Ecto neural progenitor cell (in vitro differentiated cells): ENCODE measurements at places on chromosomes 13 and 19.

DNA sequence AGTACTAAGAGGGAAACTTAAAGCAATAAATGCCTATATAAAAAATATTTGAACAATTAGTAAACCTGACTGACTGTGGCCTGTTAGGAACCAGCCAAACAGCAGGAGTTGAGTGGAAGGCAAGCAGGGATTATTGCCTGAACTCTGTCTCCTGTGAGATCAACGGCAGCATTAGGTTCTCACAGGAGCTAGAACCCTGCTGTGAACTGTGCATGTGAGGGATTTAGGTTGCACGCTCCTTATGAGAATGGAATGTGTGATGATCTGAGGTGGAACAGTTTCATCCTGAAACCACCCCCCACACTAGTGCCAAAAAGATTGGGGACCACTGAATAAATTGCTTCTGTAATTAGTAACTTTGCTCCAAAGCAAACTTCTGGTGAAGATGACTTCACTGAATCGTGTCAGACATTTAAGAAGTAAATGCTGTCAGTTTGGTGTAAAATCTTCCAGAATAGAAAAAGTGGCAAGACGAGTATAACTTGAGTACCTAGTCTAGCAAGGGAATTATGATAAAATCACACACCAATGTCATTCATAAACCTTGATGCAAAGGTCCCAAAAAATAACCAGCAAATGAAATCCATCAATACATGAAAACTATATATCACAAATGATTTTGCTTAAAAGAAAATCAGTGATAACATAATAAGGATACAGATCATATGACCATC, 53.8 kb downstream of the SLC6A16 start:
- DNase-seq = no peak

- peak; percentile 89 for DNase-seq
Measured at GRCh38 chr19:10644260-10645007, 9.7 kb upstream of the ILF3 start.

DNA sequence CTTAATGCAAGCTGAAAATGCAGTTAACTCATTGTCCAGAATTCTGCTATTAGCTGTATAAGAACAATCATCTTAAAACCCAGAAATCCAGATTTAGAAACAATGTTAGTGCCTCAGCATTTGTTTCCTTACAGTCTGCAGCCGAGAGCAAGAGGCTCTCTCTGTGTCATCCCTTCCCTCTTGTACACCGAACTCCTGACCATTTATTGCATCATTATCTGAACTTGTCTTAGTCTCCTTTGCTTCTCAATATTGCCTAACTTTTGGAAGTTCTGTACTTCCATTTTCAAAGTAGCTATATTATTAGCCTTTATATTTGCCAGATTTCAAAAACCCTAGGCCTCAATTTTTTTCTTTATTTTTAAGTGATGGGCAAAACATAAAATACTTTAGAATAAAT, 27.1 kb downstream of the RNASEH2B start:
- no peak for DNase-seq

DNA sequence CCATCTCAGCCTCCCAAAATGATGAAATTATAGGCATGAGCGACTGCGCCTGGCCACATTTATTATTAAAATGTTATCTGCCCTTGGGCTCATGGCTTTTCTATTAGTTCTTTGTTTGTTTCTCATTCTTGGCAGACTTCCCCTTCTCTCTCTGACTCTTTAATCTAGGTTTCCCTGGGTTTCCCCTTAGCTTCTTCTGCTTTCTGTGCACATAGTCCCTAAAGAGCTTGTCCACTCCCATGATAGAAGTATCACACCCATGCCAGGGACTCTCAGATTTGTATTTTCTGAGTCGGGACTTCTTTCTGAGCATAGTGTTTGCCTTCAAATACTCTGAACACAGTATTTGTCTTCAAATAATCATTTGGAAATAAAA, 38.6 kb upstream of the ITM2B start:
- DNase-seq = no peak

DNA sequence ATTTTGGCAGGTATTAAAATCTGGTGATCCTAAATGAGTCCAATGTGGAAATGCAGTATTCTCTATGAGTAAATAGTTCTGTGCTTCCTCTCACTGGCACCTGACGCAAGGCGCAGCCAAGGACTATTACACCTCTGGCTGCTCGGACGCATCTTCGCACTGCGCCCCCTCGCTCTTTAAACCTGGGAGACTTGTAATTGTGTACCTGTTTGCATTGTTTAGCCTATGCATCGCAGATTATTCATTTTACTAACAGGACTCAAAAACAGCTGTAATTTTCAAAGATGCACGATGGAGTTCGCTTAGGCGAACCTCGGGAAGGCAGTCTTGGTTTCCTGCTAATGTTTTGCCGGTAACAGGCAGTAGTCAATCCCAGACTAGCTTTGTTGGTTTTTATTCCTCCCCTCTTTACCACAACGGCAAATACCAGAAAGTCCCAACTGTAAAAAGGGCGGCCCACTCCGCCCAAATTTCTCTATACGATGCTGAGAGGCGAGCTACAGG, 113.2 kb downstream of the KCNRG start:
- DNase-seq = no peak

DNA sequence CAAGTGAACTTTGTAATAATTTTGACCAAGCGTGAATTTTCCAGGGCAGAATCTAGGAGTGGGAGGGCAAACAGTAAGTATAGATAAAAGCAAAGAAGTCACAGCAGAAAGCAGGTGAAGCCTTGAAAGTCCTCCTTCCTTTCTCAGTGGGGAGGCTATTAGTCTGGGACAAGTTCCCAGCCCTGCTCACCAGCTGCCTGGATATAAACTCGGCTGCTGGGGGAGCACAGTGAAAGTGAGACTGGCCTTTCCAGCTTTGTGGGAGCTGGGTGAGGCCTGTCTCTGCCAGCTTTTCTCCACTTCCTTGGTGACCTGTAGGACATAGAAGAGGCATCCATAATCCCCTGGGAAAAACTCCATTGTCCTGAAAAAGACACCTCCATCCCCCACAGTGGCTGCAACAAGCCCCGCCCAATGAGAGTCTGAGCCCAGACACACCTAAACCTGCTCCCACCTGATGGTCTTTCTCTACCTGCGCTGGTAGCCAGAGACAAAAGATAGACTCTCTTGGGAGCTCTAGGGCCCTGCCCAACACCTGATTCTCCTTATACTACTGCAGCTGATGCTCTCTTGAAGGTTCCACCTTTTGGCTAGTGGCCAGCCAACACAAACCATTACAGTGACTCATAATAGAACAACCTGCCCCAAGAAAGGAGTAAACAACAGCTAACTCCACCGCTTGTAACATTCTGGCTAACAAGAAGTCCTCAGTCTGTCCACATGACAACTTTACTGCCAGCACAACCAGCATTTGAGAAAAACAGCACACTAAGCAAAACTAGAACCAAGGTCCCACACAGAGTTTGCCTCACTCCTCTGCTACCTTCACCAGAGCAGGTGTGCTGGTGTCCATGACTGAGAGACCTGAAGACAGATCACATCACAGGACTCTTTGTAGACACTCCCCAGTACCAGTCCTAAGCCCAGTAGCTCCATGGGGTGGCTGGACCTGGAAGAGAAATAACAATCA, 252.2 kb upstream of the SLITRK6 start:
- DNase-seq = no peak

DNA sequence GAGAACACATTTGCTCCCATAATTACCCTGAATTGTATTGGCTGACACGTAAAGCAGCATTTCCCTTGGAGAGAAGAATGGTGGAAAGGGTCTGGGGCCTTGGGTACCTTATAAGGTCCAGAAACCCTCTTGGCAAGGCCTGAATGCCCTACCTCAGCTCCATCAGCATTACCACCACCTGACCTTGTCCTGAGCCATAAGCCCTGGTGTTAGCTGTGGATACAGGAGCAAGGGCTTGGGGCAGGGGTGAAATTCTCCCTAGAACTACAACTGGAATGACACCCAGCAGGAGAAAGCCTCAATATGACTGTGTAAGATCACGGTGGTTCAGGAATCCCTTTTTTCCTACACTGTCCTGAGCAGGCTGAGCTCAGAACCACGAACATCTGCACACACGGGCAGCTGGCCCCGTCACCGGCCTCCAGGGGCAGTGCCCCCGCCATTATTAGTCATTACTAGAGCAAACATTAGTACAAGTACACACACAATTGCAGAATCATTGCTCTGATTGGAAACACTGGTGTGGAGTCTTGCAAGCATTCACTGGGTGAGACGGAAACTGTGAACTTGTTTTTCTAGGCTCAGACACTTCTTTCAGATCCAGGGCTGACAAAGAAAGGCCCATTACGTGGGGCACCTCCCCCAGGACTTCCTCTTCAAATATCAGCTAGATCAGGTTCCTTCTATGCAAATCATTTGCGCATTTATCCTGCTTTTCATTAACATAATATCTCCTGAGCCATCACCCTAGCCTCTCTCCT, 26.8 kb upstream of the MTIF3 start:
- no peak for DNase-seq

DNA sequence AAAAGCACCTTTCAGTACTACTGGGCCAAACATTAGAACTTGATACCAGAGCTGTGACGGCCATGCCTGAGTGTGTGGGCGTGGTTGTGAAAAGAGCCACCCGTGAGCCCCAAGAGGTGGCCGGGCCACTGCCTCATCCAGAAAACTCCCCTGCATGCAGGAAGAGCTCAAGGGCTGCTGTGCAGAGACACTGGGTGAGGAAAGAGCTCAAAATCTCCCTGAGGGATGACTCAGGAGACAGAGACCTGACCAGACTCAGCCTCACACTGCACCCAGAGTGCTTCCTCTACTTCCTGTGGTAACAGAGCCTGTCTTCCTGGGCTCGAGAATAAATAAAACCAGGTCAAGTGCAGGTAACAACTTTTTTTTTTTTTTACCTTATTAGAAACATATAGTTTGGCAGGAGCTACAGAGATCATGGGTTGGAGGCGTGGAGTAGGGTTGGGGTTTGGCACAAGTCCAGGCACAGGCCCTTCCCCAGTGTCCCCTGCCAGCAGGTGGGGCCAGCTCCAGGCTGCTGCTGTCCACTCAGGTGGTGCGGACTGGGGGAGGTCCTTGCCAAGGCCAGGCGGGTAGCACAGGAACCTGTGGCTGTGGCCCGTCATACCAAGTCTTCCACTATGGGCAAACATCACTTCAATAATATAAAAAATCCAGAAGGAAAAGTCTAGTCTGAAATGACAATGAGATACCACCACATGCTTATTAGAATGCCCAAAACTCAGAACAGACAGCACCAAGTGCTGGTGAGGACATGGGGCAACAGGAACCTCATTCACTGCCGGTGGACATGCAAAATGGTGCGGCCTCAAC, 25.5 kb downstream of the ELL start:
- no peak for DNase-seq

DNA sequence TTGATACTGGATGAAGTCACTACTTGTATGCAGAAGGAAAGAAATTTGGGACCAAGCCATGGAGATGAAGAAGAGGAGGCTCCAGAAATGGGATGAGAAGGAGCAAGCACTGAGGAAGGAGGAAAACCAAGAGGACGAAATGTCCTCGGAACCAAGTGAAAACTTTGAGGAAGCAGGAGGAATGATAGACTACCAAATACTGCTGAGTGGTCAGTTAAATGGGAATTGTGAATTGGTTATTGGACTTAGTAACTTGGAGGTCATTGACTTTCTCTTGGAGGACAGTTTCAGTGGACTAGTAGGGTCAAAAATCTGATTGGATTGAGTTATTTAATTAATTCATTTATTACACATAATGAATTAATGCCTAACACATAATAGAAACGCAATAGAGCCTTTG, 167.9 kb downstream of the MYO16 start:
- DNase-seq = no peak

DNA sequence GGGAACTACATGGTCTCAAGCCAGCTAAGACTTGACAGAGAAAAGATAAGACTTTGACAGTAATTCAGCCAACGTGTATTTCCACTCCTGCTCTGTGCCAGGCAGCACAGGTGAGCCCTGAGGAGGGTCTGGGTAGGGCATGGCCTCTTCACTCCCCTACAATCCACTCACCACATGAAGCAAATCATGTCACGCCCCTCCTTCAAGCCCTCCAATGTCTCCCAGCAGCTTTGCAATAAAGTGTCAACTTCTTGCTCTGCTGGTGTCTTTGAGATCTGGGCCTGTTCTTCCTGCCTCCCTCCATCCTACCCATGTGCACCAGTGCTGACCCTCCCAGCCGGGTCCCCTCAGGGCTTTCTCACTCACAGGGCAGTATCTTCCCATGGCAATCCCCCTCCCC, 58.5 kb downstream of the CCDC70 start:
- DNase-seq = peak; percentile 38

- no peak for DNase-seq
Measured at GRCh38 chr19:17951990-17952976, 14.6 kb upstream of the KCNN1 start.

- no peak for DNase-seq
Measured at GRCh38 chr19:19619181-19619848, 828 bp upstream of the PBX4 start.

GRCh38 chr19:16224293-16225045, 26.8 kb downstream of the AP1M1 start:
- DNase-seq = no peak

DNA sequence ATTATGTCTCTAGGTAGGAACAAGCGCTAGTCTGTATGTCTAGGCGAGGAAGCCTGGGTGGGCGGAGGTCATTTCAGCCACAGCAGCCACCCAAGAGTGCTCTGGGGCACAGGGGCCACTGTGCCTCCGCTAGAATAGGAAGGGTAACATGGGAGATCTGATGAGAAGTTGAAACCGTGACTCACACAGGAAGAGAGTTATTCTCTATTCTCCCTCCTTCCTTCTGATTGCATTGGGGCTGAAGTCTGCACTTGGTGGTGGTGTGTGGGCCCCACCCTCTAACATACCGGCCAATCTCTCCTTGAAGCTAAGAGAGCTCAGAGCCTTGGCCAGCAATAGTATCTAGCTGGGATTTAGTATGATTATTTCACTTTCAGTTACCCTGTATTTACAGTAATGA, 20.3 kb upstream of the GGACT start:
- DNase-seq = no peak

GRCh38 chr13:76991432-76991795, 467 bp upstream of the CLN5 start:
- no peak for DNase-seq

GRCh38 chr13:94233401-94233800, 246.1 kb downstream of the DCT start:
- no peak for DNase-seq

DNA sequence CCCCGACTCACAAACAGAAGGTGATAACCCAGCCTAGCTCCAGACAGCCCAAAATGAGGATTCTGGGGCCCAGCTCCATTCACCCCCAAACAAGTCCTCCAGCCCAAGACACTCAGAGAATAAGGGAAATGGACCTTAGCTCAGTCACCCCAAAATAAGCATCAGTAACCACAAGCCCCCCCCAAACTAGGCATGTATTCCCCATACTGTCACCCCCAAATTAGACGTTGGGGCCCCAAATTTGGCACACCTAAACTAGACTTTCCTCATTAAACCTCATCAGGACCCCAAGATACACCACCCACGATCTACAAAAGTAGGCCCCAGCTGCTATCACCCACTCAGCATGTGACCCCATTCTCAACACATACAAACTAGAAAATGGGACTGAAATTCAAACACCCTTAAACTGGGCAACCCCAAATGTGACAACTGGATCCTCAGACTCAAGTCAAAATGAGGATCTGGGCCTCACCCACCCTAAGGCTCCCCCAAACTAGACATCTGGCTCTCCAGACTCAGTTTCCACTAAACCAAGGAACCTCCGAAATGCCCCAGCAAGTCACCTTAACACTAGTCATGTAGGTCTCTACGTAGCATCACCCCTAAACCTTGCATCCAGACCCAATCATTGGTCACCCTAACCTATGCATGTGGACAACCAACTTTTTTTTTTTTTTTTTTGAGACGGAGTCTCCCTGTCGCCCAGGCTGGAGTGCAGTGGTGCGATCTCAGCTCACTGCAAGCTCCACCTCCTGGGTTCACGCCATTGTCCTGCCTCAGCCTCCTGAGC, 13.4 kb upstream of the ERFL start:
- no peak for DNase-seq

- no peak for DNase-seq
Measured at GRCh38 chr13:44431150-44431549, 57.5 kb downstream of the SERP2 start.
